ENCODE measurements at places on chromosomes 5 and 9.

DNA sequence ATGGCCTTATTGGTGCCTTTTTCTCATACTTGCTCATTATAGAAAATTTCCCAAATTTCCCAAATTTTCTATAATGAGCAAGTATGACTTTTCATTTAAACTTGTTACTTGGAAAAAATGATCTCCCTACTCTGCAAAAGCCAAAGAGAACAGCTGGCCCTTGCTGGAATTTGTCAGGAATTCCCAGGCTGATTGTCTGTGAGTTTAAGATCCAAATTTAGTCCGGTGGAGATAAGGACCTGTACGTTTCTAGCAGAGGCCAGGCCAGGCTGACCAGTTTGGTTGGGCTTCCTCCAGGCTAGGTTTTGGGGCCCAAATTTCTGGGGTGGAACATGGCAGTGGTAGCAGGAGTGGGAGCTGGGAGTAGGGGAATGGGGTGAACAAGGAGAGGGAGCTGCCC, 51.9 kb downstream of the NEURL1B start:
- no peak for DNase-seq

- DNase-seq = no peak
Measured at GRCh38 chr5:151912360-151912759, 12.3 kb downstream of the GLRA1 start.

DNA sequence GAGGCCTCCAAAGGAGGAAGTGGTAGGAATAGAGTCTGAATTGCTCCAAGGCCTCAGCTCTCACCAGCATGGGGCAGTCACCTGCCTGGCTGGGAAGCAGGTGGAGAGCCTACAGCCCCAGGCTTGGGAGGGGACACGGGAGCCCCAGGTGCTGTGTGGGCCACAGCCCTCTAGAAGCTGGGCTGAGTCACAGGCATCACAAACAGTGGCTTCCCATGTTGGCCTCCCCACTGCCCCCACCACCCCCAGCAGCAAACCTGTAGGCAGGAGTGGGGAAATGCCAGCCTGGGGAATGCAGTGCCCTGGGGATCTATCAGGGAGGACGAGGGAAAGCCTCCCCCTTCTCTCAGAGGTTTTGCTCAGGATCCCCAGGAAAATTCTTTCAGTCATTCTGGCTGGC, 309.6 kb downstream of the SLIT3 start:
- no peak for DNase-seq

DNA sequence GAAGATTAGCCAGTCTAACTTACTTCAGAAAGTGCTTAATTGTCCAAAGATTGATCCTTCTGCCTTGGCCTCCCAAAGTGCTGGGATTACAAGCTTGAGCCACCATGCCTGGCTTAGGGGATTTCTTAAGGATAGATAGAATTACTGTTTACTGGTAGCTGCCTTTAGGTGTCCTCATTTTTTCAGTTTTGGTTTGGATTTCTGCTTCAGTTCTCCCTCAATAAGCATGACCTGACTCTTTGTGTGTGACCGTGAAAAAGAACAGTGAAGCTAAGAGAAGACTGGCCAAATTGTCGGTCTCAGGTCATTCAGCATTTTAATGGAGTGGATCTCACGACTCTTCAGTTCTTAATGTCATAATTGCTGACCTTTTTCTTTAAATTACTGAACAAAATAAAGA, 22.9 kb upstream of the CMYA5 start:
- DNase-seq = no peak

DNA sequence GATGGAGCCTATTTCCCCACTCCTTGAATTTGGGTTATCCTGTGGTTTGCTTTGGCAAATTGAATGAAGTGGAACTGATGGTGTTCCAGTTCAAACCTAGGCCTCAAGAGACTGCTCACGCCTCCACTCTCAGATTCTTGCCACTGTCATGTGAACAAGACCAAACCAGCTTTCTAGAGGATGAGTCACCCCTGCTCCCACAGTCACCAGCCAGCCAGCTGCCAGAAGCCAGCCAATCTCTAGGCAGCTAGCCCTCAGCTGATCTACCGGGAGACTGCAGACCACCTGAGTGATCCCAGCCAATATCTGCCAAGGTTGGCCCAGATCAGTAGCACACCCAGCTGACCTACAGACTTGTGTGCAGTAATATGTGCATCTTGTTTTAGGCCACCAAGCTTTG, 300.6 kb downstream of the TMEM38B start:
- DNase-seq = no peak

DNA sequence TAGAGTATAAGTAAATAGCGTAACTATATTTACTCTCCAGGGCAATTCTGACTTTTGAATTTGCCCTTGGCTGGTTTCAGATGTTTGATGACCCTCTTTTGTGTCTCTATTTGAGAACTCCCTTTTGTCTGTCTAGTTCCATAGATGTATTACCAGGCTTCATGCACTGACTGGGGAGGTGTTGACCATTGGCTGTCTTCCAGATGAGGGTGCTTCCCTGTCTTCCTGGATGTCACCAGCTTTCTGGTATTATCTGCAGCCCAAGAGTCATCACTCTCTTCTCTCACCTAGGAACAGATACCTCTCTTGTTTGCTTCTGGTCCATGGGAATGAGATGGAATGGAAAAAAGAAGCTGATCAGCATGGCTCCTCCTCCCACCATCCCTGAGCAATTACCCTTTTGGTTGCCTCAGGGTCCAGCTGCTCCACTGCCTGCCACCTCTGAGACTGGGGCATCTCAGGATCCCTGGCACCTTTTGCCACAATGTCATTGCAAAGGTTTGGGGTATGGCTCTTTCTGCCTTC, 58.7 kb upstream of the TMED7 start:
- no peak for DNase-seq

DNA sequence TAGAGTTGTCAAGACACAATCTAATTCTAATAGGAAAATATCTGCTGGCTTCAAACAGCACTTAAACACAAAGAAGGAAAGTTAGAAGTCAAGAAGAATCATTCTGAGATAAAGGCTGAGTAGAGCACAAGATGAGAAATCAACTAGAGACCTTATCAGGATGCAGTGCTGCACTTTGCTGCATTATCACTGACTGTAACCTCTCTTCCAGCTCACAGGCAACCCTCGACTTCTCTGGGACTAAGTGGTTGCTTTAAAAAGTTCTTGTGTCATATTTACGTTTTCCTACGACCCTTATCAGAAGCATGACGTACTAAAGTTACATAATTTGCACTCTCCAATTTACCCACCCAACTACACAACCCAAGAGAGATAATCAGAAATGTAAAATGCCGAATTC, 176.1 kb downstream of the MLLT3 start:
- DNase-seq = no peak

DNA sequence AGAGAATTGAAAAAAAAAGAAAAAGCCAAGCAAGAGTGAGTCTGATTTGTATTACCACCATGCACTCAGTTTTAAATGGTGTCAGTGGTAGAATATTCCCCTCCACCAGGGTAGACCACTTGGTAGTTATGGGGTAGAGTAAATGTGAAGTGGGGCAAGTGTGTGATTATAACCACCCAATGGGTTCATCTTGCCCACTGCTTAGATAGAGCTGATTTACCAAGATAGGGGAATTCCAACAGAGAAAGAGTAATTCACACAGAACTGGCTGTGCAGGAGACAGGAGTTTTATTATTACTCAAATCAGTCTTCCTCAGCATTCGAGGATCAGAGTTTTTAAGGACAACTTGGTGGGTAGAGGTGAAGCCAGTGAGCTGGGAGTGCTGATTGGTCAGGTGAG, 113.3 kb upstream of the RAI14 start:
- DNase-seq = no peak

DNA sequence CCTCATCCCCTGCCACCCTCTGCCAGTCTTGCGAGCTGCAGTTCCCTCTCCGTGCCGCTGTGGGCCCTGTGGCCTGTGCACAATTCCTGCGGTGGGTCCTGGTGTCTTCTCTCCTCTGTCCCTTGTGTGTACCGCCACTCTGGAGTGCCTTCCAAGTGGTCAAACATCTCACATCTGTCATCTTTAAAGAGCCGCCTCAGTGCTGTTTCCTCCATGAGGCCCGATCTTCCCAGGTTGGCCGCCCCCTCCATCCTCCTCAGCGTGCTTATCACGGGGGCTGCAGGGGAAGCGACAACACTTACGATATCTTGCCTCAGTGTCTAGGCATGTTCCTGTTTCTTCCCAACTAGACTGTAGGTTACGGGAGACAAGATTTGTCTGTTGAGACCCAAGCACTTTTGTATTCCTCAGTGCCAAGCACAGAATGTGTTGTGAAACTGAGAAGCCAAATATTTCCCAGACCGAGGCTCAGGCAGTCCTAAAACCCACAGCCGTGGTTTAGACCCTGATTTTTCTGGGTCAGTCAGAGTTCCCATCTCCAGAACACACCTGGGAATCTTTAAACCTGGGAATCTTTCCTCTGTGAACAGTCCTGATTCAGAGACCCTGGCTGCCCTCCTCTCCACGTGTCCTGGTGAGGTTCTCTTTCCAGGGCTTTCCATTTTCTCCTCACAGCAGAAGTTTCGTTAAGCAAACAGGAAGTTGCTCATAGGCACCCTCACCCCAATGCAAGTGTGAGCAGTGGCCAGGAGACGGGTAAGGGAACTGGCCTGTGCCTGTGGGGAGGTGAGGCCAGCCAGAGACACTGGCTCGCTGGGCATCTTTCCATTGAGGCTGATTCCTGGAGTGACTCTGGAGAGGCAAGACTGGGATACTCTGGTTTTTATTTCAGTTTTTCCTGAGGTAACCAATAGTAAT, 28.8 kb downstream of the SLC46A2 start:
- DNase-seq = no peak

GRCh38 chr5:172837640-172838039, 3.6 kb downstream of the ERGIC1 start:
- no peak for DNase-seq

- DNase-seq = no peak
Measured at GRCh38 chr5:158039441-158039840, 180.5 kb upstream of the CLINT1 start.

DNA sequence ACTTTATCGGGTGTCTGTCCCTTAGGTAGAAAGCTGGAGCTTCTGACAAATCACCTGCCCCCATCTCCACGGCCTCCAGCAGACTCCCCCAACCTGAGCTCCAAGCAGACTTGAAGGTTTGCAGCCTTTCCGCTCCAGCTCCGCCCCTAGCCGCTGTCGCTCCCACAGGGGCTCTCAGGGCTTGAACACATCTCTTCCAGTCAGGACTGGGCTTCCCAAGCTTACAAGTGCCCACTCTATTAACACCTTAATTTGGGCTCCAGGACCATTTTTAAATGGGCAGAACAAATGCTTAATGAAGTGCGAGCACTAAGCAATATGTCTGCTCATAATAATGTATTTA, 17.2 kb upstream of the SLC25A51 start:
- DNase-seq = no peak

DNA sequence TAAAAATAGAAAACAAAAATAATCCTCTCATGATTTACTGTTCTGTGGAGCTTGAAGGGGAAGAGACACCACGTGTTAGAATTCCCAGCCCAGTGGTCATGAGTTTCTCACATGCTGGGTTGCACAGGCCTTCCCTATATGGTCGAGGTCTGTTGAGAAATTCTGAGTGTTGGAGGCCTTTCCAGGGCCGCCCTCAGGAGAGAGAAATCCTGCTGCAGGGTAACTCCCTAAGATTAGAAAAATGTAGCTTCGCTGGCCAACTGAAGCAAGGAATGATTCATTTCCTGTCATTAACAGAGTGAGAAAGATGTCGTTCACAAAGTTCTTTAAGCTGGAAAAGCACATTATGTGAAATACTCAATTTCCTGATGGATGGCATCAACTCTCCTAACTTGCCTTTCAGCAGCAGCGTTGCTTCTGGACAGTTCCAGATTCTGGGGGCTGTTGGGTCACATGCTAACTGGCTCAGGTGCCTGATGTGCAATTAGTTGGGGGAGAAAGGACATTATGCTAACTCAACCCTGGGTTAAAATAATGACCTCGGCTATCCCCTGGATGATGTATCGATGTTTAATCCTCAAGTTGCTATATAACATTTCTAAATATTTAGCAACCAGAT, 104.8 kb upstream of the CD180 start:
- DNase-seq = no peak

DNA sequence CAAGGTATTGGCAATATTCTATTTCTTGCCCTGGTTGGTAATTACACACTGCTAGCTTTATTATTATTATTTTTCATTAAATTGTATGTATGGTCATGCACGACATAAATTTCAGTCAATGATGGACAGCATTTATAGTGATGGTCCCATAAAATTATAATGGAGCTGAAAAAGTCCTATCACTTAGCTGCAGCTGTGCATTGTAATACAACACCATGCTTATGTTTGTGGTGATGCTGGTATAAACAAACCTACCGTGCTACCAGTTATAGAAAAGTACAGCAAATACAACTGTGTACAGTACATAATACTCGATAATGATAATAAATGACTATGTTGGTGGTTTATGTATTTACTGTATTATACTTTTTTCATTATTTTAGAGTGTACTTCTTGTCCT, 65.5 kb downstream of the NR3C1 start:
- DNase-seq = no peak

GRCh38 chr5:96300976-96301375, 132.1 kb downstream of the PCSK1 start:
- no peak for DNase-seq

- no peak for DNase-seq
Measured at GRCh38 chr9:124818431-124819281, 34.6 kb upstream of the WDR38 start.

DNA sequence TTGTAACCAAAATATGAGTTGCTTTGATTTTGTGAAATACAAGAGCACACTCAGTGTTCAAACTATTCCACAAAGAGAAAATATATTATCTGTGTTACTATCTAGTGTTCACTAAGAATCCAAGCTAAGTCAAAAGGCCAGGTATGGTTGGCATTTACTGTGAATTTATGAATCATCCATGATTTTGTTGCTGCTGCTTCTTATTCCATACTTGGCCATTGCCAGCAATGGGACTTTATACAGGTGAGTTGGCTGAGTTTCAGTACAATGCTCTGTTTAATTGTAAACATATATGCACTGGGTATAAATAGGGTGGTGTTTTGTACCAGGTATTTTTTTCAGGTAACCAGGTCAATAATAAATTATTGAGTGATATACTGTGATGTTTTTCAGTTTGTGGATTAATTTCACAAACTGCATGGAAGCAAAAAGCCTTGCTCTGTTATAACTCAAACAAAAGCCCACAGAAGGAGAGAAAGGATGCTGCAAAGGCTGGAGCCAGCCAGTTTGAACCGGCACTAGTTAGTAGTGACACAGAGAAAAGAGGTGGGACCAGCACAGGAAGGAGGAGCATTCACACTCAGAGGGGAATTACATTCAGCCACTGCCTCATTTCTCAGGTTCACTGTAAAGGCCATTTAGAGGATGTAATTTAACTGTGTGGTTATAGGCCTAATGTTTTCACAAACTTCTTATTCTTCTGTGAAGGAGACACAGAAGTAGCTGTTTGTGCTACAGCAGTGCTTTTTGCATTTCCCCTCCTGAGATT, 381.8 kb downstream of the ADGRV1 start:
- no peak for DNase-seq

- peak; percentile 5 for DNase-seq
Measured at GRCh38 chr5:149114403-149115312, 26.6 kb upstream of the ABLIM3 start.

- no peak for DNase-seq
Measured at GRCh38 chr9:132750668-132751067, 80.4 kb downstream of the GTF3C4 start.

- DNase-seq = no peak
Measured at GRCh38 chr5:77133061-77133758, 46.1 kb upstream of the ZBED3 start.

- no peak for DNase-seq
Measured at GRCh38 chr9:98236901-98237487, 18.5 kb downstream of the TBC1D2 start.

Measured in activated CD4-positive, alpha-beta T cell treated with anti-CD3 and anti-CD28 coated beads, Interleukin-2, amount 50 U/mL, for 4 hours (primary cell).